ENCODE measurements at places on chromosomes 5 and 9.

- peak; percentile 64 for DNase-seq
These were observed 31.4 kb downstream of the ANXA6 start for GRCh38 chr5:151126199-151126645.

DNA sequence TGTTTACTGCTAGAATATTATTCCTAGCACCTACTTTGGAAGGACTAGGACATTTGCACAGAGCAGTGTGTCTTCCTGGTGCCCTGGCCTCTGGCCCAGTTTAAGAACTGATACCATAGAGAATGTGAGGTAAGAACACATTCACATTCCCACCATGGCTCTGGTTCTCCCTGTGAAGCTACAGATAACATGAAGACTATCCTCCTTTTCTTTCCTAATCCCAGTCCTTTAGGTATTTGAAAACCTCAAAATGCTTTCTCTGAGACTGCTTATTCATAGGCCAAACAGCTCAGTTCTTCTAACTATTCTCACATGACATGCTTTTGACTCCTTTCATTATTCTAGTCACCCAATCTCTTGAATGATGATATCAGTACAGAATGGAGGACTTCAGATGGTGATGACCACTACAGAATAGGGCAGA is 11.9 kb downstream of the FAM219A start:
- no peak for DNase-seq

GRCh38 chr5:168106008-168106761 is 185.3 kb upstream of the WWC1 start:
- DNase-seq: no peak

GRCh38 chr5:146528236-146528635 is 12.2 kb upstream of the GPR151 start:
- no peak for DNase-seq

DNA sequence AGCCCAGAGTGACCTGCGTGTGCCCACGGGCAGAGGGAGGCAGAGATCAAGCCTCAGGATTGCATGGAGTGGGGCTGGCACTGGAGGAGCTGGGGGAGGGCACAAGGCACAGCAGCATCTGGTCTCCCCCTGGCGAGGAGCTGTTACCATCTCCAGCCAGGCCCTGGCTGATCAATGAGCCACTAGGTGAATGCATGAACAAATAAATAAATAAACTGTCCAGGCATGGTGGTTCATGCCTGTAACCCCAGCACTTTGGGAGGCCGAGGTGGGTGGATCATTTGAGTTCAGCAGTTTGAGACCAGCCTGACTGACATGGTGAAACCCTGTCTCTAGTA is 14.3 kb upstream of the PSMB7 start:
- DNase-seq: no peak

GRCh38 chr5:175753536-175754402 is 95.9 kb downstream of the HRH2 start:
- DNase-seq: no peak
